ENCODE measurements at places on chromosomes 12 and 14.
A peak's percentile ranks its signal among the peaks of the same experiment; 100 is the strongest.

DNA sequence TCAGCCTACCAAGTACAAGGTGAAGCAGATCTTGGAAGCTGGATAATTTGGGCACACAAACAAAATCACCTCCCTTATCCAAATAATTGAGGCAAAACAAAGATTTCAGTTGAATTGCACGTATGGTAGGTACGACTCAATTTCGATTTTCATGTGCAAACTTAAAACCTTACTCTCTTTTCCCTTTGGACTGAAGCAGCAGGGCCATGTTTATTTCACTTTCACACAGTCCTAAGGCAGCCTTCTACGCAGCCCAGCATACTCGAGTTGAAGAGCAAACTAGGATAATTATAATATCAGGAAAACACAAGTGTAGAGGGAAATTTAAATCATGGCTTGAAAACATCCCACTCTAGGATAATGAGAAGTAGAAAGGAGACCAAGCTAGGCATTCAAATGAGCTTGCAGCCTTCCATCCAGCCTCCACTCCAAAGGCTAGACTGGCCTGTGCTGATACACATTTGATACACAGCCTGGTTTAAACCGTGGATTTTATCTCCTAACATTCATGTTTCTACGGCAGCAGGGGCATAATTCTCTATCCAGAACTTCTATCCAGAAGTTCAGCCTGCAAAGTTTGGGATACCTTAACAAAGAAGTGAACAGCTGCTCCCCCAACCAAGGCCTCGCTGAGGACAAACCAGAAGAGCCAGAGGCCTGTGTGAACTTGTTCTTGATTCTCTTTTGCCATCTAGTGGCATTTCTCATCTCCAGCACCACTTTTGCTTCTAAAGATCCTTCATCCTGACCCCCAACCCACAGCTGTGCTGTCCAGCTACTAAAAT is 2.4 kb upstream of the RNASE7 start:
- DNase-seq = no peak

DNA sequence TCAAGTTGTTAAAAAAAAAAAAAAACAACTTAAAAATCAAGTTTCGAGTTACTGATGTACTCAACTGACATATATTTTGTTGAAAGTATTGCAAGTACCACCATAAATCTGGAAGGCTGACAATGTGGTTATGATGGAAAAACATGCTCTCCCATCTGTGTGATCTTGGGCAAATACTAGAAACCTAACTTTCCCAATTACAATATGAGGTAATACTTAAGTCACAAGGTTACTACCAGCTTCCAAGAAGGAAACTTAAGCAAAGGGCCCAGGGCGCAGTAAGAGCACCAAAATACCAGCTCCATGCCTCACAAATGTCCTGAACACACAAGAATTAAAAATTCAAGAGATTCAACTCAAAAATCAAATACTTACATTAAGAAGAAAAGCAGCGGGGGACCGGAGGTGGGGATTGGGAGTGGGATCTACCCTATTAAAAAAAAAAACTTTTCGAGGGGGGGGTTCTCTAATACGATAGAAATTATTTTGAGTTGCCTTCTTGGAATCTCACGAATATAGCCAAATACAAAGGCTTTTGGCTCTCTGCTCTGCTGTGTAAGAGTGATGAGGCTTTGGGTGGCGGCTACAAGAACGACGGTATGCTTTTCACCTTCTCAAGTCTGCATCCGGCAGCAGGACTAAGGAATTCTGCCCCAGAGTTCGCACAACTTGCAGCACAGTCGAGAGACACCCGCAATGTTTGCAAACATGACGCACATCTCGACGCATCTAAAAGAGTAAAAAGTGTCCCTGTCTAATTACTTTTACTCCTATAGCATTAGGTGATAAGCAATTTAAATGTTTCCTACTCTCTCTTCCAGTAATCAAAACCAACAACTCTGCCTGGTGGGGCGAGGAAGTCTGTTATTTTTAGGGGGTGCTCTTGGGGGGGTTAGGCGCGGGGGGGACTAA is 1.1 kb downstream of the SAV1 start:
- peak; percentile 20 for DNase-seq

DNA sequence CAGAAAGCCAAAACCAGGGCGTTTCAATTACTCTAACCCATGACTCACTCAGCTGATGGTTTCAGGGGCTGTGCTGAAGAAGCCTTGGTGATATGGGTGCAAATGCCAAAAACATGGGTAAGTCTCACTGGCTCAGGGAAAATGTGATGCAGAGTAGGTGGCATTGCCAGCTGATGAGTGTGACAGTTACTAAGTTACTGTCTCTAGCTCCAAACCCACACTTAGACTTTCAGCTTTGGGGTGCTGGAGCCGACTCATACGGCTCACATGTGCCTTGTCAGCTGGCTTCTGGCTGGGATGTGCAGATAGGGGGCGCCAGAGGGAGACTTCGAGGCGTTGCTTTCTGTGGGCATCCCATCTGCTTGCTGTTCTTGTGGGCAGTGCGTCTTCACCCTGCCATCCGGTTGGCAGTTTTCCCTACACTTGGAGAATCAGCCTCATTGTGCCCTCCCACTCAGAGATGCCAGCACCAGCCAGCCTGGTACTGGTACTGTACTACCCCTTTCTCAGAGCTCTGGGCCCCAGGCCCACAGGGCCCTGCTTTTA is 11.1 kb upstream of the KRT7 start:
- DNase-seq = peak; percentile 89

DNA sequence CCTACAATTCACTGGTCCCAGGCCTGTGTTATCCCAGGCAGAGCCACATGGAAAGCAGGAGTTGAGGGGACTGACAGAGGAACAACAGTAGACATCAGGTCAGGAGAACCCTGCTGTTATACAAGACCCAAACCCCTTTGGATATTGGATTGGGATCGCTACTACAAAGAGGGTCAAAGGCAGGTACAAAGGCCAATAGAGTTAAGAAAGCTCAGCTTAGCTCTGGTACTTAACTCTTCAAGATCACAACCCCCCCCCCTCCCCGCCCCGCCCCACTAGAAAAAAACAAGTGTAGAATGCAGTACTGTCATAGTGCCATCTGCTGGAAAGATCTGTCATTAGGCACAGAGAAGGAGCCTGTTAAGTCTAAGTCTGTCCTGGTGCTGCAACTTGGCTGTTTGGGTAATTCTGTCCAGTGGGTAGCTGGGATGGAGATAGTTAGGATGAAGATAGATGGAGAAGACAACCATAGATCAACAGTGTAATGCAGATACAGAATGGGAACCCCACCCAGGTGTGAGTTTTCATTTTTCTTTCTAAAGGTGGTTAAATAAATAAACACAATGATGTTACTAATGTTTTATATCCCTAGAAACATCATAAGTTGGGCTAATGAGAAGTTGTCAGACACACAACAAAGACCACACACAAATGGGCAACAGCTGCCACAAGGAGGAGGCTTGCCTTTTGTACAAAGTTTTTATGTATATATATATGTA is 17.2 kb downstream of the REM2 start:
- no peak for DNase-seq

- no peak for DNase-seq
These were observed 241.4 kb upstream of the PDZRN4 start for GRCh38 chr12:40946612-40947194.

DNA sequence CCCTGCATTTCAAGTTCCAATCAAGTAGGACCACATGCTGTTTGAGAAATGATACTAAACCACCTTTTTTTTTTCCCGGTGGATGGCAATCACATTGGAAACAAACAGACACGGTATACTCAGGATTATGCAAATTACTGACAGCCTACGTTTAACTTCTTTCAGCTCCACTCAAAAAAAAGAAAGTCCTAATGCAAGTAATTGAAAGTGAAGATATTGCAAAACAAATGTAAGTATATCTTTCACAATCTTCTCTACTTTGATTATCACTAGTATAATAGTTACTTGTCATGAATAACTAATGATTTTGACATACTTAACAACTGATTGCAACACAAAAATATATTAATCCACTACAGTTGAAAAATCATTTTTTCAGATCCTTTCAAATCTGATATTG is 2.6 kb upstream of the OSBPL8 start:
- DNase-seq = no peak

- no peak for DNase-seq
These were observed 88.0 kb upstream of the MBIP start for GRCh38 chr14:36408388-36408787.

- no peak for DNase-seq
These were observed 546.7 kb upstream of the SEL1L start for GRCh38 chr14:82080370-82080769.

- DNase-seq = no peak
These were observed 44.3 kb upstream of the KTN1 start for GRCh38 chr14:55535516-55536203.

DNA sequence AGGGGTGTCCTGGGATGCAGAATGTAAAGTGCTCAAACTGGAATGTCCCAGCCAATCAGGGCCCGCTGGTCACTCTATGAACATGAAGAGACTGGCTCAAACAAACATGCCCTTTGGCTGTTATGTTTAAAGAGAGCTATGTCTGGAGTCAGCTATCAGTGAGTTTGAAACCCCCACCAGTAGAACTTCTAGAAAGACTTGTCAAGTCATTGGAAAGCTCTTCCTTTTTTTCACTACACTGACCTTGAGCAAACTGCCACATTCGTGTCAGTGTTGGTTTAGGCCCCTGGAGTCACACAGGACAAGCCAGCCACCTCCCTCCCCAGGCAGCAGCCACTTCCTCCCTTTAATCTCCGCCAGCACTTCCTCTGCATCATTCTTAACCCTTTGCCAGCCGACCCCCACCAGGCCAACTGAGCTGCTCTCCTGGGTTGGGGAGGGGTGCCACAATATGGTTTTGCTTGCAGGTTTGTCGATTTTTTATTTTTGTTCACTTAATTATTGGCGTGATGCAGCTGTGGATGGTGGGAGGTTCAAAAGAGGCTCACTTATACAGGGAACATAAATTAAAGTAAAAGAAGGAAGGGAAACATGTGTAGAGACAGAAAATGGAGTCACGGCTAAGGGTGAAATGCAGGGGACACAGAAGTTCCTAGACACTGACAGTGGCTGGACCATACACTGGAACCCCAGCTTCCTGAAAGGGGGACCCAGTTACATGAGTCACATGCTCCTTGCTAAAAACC is 25.3 kb downstream of the CMKLR1 start:
- peak; percentile 20 for DNase-seq

- DNase-seq = peak; percentile 37
These were observed 84.6 kb downstream of the SETD3 start for GRCh38 chr14:99395909-99396530.

GRCh38 chr14:57199921-57200320 is 68.8 kb downstream of the EXOC5 start:
- DNase-seq = peak; percentile 2

DNA sequence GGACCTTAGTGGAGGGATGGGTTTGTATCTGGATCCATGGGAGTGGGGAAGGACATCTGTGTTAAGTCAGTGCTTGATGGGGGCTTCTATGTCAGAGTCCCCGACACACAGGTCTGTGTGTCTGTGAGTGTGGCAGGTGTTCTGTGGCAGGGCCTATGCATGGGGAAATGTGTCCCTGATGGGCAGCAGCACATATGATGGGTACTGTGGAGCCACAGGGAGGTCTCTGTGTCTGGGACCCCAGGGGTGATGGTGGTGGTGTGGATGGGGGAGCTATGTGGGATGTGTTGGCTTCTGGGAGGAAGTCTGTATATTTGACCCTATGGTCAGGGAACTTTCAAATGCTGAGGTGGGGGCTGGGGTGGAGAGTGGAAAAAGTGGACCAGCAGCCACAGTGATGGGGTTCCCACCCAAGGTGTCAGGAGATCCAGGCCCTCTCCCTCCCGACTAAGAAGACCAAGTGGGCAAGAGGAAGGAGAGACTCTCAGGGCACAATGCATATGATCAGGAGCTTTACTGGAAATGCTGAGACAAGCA is 16.5 kb downstream of the KRT7 start:
- DNase-seq = no peak

GRCh38 chr12:38823314-38823713 is 82.1 kb downstream of the CPNE8 start:
- DNase-seq = no peak

DNA sequence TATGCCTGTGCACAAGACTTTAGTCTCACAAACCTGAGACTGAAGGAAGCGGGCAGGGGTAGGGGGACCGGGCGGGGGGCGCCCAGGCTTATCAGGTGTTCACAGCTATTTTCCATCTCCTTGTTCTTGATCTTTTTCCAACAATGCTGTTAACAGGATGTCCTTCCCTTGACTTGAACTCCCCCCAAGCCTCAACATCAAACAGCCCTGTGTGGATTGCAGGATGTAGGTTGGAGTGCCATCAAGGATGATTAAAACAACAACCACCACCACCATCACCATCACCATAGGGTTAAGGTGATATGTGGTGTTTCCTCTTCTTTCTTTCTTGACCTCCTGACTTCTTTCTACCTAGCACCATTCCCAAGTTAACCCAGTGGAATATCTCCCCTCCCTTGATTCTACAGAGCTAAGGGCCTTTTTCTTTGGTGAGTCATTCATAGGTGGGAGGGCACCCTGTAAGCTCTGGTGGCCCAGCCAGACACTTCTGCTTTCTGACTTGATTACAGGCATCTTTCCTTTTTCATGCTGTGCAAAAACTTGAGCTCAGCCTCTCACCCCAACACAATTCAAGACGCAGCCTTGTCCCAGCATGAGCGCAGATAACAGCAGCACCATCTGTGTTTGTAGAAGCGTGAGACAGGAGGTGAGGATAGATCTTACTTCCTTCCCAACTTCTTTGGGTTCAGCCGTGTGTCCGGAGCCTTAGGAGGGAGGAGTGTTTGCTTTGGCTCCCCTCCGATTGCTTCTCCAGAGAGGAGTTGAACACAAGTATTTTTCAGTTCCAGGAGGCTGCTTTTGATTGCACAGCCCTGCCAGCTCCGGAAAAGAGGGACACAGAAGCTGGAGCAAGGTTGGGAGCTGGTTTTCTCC is 26.8 kb downstream of the FLVCR2 start:
- DNase-seq = no peak

DNA sequence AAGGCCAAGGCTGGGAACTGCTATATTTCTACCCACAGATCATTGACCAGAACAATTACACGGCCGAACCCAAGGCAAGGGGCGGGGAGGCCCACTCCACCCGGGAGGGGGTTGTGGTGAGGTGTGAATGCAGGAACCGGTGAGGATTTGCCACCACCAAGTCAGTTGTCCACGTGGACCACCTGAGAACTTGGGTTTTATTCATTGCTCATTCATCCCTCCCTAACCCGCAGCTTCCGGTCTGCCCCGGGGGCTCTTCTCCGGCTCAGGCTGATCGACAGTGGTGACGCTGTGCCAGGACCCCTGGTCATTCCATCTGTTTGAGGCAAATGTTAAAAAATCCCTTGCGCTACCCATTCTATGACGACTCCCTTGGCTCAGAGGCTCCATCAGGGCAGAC is 127.7 kb upstream of the RTL1 start:
- DNase-seq = no peak

DNA sequence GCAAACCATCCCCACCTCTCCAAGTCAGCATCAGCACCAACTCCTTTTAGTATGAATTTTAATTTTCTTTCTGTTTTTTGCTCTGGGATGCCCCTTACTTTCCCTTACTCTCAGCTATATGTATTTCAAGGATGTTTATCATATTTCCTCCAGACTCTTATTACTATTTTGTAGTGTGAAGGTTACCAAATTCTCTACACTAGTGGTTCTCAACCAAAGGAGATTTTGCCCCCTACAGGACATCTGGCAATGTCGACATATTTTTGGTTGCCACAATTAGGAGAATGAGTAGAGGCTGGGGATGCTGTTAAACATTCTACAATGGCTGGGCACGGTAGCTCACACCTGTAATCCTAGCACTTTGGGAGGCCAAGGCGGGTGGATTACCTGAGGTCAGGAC is 29.1 kb upstream of the SOS2 start:
- DNase-seq = no peak
